Type B pancreatic cell (in vitro differentiated cells): ENCODE measurements at places on chromosomes 12 and 14. TPM values are rescaled to one million over a fixed set of nuclear protein-coding genes. Genes with fewer than 3 reads are reported as not detected.

The COPZ1 gene
- total RNA-seq: 196 and 229 TPM in 2 replicates

The NTS gene
- 75.7 and 117 TPM in 2 replicates for total RNA-seq

The SYNDIG1L gene
- total RNA-seq: 0.36 and 0.71 TPM in 2 replicates

The SMOC1 gene
- 7.2 and 20.7 TPM in 2 replicates for total RNA-seq

DNA sequence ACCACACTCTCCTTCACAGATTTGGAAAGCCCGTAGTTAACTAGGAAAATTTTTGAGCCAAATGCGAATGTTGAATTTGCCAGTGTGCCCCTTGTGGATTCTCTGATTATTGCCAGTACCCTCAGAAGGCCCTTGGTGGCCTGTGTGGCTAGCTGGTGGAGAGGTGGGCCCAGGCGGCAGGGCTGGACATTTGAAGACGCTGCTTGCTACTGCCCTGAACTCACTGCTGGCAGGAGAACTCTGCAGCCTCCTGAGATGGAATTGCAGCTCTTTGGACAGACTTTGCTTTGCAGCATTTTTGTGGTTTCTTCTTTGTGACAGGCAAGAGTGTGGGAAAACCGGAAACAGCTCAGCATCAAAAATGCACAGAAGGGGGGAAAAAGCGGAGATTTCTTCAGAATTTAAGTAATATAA, 97.6 kb downstream of the TGFB3 start:
- H3K4me1 ChIP-seq: peaks cover 20% of the 10 kb centered on the region
- peaks cover 23% of the 10 kb centered on the region for H3K36me3 ChIP-seq
- H3K4me3 ChIP-seq: no peak overlapping the region
- H3K27me3 ChIP-seq: no peaks in the 10 kb centered on the region
- no peak overlapping the region for H3K27ac ChIP-seq
- no peak for DNase-seq

GRCh38 chr12:96414637-96415036, 14.4 kb upstream of the CDK17 start:
- no peak overlapping the region for H3K27ac ChIP-seq
- no peaks in the 10 kb centered on the region for H3K36me3 ChIP-seq
- no peaks in the 10 kb centered on the region for H3K27me3 ChIP-seq
- H3K4me3 ChIP-seq: no peak overlapping the region
- DNase-seq: no peak

DNA sequence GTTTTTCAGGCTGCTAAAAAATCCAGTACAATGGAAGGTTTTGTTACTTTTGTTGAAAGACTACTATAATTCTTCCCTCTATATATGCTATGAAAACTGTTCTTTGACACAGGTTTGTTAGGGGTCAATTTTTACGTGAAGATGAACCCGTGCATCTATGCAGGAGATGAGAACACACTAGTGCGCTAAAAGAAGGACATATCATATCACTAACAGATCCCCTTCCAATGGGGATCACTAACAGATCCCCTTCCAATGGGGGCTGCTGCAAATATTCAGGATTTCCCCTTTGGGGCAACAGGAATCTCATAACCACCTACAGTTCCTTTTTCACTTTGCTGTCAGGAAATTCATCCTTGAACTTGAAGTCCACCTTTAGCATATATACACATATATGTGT, 75.1 kb downstream of the CLMN start:
- peaks cover 7% of the 10 kb centered on the region for H3K36me3 ChIP-seq
- no peak for DNase-seq
- H3K27me3 ChIP-seq: no peaks in the 10 kb centered on the region
- no peak overlapping the region for H3K4me3 ChIP-seq
- no peak overlapping the region for H3K27ac ChIP-seq

DNA sequence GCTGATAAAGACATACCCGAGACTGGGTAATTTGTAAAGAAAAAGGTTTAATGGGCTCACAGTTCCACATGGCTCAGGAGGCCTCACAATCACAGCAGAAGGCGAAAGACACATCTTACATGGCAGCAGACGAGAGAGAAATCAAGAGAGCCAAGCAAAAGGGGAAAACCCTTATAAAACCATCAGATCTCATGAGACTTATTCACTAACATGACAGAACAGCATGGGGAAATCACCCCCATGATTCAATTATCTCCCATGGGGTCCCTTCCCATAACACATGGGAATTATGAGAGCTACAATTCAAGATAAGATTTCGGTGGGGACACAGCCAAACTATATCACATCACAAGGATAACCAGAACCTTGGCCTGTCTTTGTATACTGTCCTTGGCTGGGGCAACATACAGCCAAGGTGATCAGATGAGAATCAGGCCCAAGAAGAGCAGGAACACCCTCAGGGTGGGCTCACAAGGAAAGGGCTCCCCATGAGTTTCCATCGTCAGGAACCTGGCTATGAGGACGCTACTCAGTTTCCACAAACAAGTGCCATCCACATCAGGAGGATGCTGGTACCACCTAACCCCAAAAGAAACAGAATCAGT, 152.7 kb downstream of the FOXN3 start:
- H3K4me3 ChIP-seq: no peak overlapping the region
- peaks cover 21% of the 10 kb centered on the region for H3K4me1 ChIP-seq
- no peak overlapping the region for H3K27ac ChIP-seq
- no peaks in the 10 kb centered on the region for H3K27me3 ChIP-seq
- no peak for DNase-seq

DNA sequence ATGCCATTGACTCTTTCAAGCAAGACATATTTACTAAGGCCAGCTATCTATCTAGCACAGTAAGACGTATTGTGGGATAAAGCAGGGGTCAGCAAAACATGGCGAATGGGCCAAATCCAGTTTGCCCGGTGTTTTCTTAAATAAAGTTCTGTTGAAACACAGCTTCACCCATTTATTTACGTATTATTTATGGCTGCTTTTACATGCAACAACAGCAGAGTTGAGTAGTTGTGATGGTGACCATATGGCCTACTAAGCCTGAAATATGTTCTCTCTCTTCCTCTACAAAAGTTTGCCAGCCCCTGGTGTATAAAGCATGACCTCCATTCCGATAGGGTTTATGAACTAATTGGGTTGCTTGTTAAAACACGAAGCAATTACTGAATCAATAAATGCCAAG, 322.1 kb downstream of the CCDC91 start:
- no peak for DNase-seq
- H3K4me1 ChIP-seq: no peaks in the 10 kb centered on the region
- peaks cover 30% of the 10 kb centered on the region for H3K36me3 ChIP-seq
- no peaks in the 10 kb centered on the region for H3K27me3 ChIP-seq

- peaks cover 7% of the 10 kb centered on the region for H3K4me1 ChIP-seq
- H3K27ac ChIP-seq: no peak overlapping the region
- no peak overlapping the region for H3K4me3 ChIP-seq
- H3K27me3 ChIP-seq: no peaks in the 10 kb centered on the region
- no peaks in the 10 kb centered on the region for H3K36me3 ChIP-seq
- no peak for DNase-seq
These were observed 437.8 kb downstream of the NPAS3 start for GRCh38 chr14:33376510-33376909.

DNA sequence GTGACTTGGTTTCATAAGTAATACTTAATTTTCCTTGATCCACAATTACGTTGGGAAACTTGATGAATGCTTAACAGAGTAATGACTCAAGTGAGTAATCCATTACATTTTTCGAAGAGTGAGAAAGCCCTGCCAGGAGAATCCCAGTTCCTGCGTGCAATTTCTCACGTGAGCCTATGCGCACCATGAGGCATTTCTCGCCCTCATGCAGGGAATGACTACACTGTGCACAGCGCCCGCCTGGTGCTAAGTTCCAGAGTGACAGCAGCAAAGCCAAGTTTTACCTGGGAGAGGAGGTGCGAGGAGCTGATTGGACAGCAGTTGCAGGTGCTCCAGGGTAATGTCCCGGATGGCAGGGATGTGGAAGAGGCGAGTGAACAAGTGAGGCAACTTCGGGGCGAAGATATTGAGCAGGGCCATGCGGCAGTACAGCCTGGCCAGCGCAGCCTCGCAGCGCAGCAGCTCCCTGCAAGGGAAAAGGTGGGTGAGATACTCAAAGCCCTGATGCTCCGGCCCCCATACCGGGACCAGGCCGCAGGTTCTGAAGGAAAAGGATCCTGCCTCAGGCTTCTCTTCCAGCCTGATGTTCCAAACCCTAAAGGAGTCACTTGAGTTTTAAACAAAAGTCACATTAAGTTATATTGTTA, 69.4 kb downstream of the TRAFD1 start:
- no peak overlapping the region for H3K4me3 ChIP-seq
- peaks cover 16% of the 10 kb centered on the region for H3K36me3 ChIP-seq
- DNase-seq: no peak
- H3K27ac ChIP-seq: no peak overlapping the region
- no peaks in the 10 kb centered on the region for H3K4me1 ChIP-seq

DNA sequence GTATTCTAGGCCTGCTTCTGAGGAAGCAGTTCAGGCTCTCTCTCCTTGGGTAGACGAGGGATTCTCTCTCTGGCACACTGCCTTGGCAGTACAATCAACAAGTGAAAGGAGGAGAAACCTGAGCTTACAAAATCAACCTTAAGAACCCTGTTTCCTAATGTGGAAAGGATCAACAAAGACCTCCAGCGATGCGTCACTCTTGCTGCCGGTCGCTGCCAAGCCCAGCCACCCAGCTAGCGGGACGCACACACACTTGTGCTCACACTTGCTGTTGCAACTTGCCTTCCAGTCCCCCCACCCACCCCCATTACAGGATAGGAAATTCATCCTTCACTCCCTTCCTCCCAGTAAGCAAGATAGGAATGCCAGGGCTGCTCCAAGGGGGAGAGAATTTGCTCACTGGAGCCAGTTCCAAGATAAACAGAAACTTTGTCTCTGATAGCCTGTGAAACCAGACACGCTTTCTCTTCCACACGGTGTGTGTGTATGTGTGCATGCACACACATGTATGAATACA, 144.3 kb downstream of the BCL11B start:
- no peak for DNase-seq
- H3K4me3 ChIP-seq: no peak overlapping the region
- H3K27me3 ChIP-seq: peaks cover 7% of the 10 kb centered on the region
- peaks cover 22% of the 10 kb centered on the region for H3K4me1 ChIP-seq
- no peaks in the 10 kb centered on the region for H3K36me3 ChIP-seq

DNA sequence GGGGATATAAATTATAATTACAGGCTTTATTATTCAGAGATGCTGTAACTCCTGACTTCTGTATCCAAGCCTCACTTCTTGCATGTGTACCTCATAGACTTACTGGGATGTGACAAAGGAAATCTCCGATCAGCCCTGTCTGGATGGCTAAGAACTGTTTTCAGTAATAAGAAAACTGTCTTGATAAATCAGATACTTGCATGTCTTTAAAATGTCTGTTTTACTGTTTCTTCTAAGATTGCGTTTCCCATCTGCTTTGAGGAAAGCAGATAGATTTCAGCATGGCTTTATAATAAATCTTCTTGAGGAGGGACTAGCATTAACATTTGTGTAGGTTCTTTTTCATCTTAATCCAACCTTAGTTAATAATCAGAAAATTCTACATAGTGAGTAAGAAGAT, 395.9 kb downstream of the EGLN3 start:
- no peaks in the 10 kb centered on the region for H3K36me3 ChIP-seq
- H3K27me3 ChIP-seq: peaks cover 2% of the 10 kb centered on the region

DNA sequence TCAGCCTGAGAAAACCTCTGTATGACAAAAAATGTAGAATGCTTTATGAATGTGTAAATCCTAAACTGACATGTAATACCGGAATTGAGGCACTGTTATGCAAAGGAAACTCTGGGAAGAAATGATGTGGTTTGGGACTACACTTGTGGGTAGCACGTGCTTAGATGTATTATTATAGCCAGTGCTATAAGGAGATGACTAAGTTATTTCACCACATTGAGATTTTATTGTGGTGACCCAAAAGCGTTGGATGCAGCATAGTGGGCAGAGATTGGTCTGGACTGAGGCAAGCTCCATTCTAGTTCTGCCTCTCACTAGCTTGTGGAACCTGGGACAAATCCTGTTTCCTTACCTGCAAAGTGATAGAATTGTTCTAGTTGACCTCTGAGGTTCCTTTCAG, 172.2 kb downstream of the SNAPC1 start:
- H3K4me3 ChIP-seq: no peak overlapping the region
- no peak for DNase-seq
- no peak overlapping the region for H3K27ac ChIP-seq
- H3K27me3 ChIP-seq: peaks cover 3% of the 10 kb centered on the region

GRCh38 chr12:4227046-4227445, 46.5 kb upstream of the CCND2 start:
- H3K36me3 ChIP-seq: no peaks in the 10 kb centered on the region
- peak; percentile 50 for DNase-seq
- H3K4me1 ChIP-seq: no peaks in the 10 kb centered on the region
- H3K27me3 ChIP-seq: peaks cover 31% of the 10 kb centered on the region
- H3K4me3 ChIP-seq: no peak overlapping the region

DNA sequence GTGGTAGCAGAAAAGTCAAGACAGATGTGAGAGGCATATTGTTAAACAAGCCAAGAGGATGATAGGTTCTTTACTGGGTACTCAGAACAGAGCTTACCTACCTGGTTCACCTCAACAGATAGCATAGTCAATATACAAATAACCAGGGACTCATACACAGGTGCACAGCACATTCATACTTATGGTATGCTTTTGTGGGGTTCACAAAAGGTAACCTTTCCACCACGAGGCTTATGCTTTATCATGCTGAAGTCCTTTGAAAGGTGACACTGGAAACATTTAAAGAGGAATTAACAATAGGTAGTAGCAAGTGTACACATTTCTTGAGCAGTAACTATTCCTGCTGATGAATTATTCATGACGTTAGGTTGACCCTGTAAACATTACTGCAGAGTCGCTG, 42.2 kb upstream of the MBIP start:
- no peak for DNase-seq
- no peaks in the 10 kb centered on the region for H3K4me1 ChIP-seq
- H3K27ac ChIP-seq: no peak overlapping the region
- no peaks in the 10 kb centered on the region for H3K36me3 ChIP-seq

DNA sequence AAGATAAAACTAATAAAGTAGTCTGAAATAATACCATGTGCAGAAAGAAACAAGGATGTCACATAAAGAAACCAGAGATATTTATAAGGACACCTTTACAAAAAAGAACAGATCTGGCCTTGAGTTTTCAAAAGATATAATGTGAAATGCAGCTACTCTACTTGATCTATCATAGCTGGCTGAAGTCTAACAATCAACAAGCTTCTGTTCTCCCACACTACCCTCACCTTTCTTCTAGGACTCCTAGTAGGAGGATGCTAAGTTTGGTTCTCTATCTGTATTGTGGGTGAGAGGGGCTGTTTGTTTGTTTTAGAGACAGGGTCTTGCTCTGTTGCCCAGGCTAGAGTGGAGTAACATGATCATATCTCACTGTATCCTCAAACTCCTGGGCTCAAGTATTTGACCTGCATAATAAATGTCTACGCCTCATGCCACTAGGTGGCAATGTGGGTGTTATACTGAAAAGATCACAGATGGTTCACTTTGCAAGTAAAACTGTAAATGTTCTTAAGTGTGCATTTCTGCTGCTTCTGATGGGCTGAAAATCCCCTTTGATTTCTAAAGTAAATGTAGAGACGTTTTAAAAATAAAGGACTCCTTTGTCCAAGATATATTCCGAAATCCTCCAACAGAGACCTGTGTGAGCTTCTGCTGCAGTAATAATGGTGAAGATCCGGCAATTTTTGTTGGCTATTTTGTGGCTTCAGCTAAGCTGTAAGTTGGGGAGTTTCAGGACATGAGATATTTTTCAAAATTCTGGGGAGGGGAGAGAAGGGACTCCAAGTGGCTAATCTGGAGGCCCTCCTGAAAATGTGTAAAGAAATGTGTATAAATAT, 269.3 kb downstream of the DAD1 start:
- DNase-seq: no peak
- H3K27me3 ChIP-seq: peaks cover 14% of the 10 kb centered on the region
- H3K4me1 ChIP-seq: no peaks in the 10 kb centered on the region
- H3K36me3 ChIP-seq: no peaks in the 10 kb centered on the region
- no peak overlapping the region for H3K4me3 ChIP-seq
- no peak overlapping the region for H3K27ac ChIP-seq

- peak overlapping the region; percentile 84 for H3K27ac ChIP-seq
- peaks cover 38% of the 10 kb centered on the region for H3K27me3 ChIP-seq
- H3K4me1 ChIP-seq: peaks cover 37% of the 10 kb centered on the region
- peak overlapping the region; percentile 92 for H3K4me3 ChIP-seq
These were observed 809 bp upstream of the MSI1 start for GRCh38 chr12:120369603-120370342.
